ENCODE measurements at places on chromosomes 3 and 15.

GRCh38 chr15:88440021-88440420, 27.2 kb downstream of the MRPL46 start:
- no peak for DNase-seq

DNA sequence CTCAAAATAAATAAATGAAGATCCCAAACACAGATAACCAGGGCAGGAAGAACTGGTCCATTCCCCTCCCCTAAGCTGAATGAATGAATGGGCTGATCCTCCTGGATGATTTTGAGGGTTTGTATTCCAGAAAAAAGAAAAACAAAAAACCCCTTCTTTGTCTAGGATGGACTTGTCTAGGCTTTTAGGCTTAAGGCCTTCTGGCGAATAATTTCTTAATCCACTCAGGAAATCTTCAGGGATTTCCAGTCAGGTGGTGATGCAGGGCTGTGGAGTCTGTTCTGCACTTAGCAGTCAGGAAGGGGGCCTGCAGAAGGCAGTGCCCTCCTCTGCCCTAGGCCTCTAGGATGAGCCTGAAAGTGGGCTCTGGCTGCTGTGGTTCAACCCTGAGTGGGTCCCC, 52.1 kb downstream of the BDH1 start:
- no peak for DNase-seq

- DNase-seq: peak; percentile 67
Measured at GRCh38 chr15:90231028-90232017, 2.4 kb downstream of the CIB1 start.

GRCh38 chr3:23611737-23612295, 193.9 kb upstream of the UBE2E1 start:
- no peak for DNase-seq

GRCh38 chr3:85270488-85270887, 311.7 kb downstream of the CADM2 start:
- DNase-seq: no peak

DNA sequence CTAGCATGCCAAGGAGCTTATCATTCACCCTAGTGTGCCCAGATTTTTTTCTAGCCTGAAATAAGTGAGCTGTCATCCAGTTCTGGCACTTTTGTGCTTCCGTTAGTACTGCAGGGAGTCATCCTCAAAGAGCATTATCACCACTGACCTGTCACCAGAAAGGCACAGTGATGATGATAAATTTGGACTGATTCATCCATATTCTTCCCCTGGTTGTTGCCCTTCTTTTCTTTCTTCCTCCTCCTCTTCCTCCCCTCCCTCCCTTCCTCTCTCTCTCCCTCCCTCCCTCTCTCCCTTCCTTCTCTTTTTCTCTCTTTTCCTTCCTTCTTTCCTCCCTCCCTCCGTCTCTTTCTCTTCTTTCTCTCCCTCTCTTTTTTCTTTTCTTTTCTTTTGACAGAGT, 21.3 kb downstream of the SLC35G2 start:
- no peak for DNase-seq

GRCh38 chr3:113174801-113175485, 36.4 kb upstream of the BOC start:
- no peak for DNase-seq

Data from GM19239 (cell line).